ENCODE measurements at places on chromosomes 11 and 22. TPM values are rescaled to one million over a fixed set of nuclear protein-coding genes. Genes with fewer than 3 reads are reported as not detected.

Gene CDCA5
- total RNA-seq = 42.5 TPM

Gene SPTBN2
- 25.8 TPM for total RNA-seq

Gene MMP27
- total RNA-seq = not detected

Gene ANKRD42
- 12.4 TPM for total RNA-seq

Gene PHOX2A
- total RNA-seq = not detected

Gene OR11H1
- not detected for total RNA-seq

Gene MS4A6A
- total RNA-seq = not detected

Gene FADS1
- total RNA-seq = 25.4 TPM

Gene CASP1
- 2.3 TPM for total RNA-seq

Gene TMPRSS4
- not detected for total RNA-seq

Gene OR52B6
- total RNA-seq = not detected

Gene MYO7A
- not detected for total RNA-seq

- no peak for DNase-seq
These were observed 85.5 kb downstream of the CDKN1C start for GRCh38 chr11:2799881-2800654.

- DNase-seq = no peak
These were observed 31.4 kb downstream of the LIMK2 start for GRCh38 chr22:31243339-31244045.

DNA sequence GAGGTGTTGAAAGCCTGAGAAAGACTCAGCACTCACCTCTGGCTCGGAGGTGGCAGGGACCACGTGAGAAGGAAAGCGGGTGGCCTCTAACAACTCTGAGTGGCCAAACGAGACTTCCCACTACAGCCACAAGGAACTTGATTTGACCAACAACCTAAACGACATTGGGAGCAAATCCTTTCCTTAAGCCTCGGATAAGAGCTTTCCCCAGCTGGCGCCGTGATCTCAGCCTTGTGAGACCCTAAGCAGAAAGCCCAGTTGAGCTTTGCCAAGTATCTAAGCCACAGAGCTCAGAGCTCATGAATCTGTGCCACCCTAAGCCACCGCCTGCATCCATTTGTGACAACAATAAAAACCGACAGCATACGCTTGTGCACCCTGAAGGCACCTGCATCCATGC, 636.0 kb downstream of the TBC1D22A start:
- no peak for DNase-seq

GRCh38 chr22:29087012-29087411, 14.2 kb downstream of the KREMEN1 start:
- no peak for DNase-seq

- DNase-seq = no peak
These were observed 34.3 kb downstream of the NCAM1 start for GRCh38 chr11:112995423-112996090.

- DNase-seq = no peak
These were observed 17.8 kb upstream of the GLB1L2 start for GRCh38 chr11:134313821-134314607.

DNA sequence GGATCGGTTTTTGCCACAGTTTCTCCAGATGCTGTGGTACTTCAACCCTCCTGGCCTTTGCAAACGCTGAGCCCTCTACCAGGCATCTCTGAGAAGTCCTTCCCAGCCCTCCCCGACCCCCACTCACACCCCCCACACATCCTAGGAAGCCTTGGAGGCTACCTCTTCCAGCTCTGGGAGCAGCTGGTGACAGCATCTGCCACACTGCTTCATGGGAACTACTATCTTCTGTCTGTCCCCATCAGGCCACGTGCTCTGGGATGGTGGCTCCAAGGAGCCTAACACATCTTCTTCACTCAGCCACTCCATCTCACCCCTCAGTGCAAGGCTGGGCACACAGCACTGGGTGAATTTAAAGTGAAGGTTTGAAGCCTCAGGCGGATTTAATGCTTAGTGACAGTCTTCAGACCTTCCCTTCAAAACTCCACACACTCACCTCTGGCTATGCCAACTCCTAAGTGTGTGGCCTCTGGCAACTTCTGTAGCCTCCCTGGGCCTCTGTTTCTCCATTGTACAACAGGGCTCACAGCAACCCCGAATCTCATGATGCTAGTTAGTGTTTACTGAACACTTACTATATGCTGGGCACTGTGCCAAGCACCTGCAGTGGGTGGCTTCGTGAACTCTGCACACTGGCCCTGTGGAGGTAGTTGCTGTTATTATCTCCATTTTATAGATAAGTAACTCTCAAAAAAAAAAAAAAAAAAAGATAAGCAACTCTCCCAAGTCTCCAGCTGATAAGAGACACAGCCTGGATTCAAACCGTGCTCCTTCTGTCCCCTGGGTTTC, 7.3 kb upstream of the TP53I11 start:
- no peak for DNase-seq

GRCh38 chr11:68872216-68873003, 30.7 kb upstream of the CPT1A start:
- DNase-seq = no peak

GRCh38 chr22:36753916-36754315, 22.0 kb downstream of the IFT27 start:
- DNase-seq = no peak

- DNase-seq = no peak
These were observed 215.6 kb downstream of the DDX10 start for GRCh38 chr11:108880510-108880909.

DNA sequence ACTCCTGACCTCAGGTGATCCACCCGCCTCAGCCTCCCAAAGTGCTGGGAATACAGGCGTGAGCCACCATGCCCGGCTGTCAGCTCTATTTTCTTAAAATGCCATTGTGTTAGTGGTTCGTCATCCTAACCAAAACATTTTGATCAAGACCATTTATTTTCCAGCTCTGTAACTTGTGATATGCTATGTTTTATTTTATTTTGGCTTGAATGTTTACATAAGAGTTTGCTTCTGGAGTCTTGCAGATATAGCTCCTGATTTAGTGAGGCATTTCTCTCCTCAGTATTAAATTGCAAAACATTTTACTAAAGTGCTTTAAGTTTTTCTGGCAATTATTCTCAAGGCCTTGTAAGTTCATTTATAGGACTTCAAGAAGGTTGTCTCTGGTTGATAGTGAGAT, 4.4 kb downstream of the EP300 start:
- DNase-seq = no peak

DNA sequence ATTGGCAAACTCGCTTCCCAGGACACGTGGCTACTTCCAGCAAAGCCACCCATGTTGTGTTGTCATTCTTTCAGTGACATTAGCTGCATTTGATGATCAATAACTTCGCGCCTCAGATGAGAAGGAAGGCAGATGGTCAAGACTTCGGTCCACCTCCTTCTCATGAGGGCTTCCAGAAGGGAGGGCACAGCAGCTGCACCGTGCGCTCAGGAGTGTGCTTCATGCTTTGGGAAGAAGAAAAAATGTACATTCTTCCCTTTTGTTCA, 25.3 kb downstream of the IGLL5 start:
- no peak for DNase-seq

GRCh38 chr11:132037956-132038355, 667.5 kb downstream of the NTM start:
- DNase-seq = no peak

GRCh38 chr11:41534861-41535260, 75.4 kb upstream of the LRRC4C start:
- DNase-seq = no peak

- DNase-seq = no peak
These were observed 25.5 kb downstream of the DDI1 start for GRCh38 chr11:104061853-104062521.

DNA sequence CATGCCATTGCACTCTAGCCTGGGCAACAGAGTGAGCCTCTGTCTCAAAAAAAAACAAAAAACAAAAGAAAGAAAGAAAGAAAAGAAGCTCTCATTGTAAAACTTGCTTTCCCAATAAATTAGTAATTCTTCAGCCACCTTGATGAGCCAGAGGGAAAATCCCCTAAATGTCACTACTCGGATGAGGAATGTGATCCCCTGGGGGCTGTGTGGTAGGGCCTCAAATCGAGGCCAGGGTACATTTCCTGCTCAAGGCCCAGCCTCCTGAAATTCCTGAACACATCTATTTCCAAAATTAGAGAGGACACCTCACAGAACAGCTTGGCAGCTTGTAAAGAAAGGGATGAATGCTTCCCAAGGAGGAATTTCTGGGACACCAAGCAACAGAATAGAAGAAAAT, 147.1 kb upstream of the SESN3 start:
- no peak for DNase-seq

- DNase-seq = no peak
These were observed 151.1 kb upstream of the ISX start for GRCh38 chr22:34914846-34915245.

DNA sequence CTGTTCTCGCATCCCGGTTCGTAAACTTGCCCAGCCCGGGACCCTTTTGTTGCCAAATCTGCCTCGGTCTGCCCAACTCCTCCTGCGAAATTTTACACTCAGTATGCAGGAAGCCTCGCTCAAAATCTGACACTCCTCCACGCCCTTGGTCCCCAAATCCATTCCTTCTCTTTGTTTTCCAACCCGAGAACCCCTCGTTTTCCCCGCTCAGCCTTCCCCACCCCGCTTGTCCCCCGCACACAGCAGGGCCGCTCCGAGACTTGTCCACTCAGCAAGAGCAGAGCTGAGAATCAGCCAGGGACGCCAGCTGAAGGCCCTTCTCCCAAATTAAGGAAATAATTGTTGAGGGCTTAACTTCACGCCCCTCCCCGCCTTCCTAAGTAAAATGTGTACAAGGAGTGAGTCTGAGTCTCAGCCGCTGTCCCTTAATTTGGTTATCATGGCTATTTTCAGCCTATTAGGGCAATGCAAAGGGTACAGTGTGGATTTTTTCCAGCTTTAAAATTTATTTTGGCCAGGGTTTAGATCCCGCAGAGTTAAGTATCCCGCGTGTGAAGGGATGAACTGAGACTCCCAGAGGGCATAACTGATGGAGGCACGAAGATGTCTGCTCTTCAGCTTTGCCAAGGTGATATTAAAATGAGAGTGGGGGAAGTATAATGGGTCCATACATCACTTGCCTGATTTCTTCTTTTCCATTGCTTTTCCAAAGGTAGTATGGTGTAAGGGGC, 581 bp upstream of the FBXO3 start:
- DNase-seq = no peak

GRCh38 chr22:17387356-17387755, 18.1 kb downstream of the CECR2 start:
- DNase-seq = no peak

- no peak for DNase-seq
These were observed 20.9 kb downstream of the KREMEN1 start for GRCh38 chr22:29093501-29094300.

GRCh38 chr22:43377548-43377895, 34.3 kb upstream of the MPPED1 start:
- DNase-seq = peak; percentile 31

DNA sequence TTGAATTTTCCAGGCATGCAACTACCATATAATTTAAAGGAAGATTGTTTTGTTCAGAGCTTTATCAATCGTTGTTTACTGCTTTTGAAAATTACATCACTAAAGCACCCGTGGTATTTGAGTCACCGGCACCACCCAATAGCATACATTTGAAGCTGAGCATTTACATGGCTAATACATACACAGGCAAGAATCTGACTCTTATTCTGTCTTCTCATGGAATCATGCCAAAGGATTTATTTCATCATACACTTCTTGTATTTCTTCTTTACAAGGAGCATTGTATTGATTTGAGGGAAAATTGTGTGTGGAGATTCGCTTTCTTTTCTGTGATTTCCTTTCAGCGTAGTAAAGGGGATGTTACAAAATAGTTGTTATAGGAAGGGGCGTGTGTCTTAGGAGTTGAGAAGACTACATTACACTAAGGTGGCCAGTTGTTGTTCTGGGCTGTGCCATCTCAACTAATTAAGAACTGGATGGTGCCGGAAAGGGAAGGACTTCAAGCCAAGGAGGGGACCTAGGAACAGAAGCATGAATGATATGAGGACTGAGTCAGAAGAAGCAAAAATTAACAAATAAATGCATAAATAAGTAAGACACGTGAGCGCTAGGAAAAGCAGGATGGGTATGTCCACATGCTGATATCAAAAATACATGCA, 12.9 kb upstream of the CD3E start:
- no peak for DNase-seq

DNA sequence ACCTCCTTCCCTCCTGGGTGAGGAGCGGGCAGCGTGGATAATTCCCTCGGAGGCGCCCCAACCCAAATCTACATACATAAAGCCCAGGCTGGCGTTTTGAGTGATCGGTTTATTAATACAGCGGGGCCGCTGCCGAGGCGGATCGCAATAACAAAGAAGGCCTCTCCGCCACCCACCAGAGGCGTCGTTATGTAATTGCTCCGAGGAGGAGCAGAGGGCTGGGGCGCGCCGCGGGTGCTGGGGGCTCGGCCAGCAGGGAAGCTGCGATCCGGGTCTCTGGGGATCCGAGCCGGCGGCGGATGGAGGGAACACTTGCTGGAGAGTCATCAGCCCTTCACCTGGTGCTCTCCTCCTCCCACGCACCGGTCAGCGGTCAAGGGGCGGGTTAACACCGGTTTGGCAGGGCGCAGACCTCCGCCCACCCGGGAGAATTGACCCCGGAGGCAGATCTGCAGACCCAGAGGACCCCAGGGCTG, 6.4 kb upstream of the TP53I11 start:
- DNase-seq = no peak

DNA sequence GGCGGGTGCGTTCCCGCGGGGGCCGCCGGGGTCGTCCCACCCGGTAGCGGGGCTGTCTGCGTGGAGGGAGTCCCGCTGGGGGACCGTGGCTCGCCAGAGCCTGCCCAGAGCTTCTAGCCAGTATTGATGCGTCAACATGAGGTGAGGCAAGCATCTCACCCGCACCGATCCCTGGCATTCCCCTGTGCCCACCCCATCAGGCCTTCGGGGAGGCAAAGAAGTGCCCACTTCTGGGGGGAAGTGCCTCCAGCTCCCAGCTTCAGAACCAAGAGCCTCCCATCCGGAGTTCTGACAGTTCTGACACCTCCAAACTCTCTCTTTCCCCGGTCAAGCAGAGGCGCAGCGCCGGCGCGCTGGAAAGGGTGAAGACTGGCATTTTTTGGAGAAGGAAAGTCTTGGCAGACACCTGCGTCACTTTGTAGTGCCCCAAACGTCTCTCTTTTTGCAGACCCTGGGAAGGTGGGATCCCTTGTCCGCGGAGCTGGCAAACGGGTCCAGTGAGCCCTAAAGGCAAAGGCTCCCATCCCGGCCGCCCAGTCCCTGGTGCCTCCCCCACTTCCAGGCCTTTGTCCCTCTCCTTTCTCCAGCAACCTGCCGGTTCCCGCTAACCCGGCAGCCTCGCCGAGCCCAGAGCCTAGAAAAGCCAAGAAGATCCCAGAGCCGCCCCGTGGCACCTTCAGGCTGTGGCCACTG, 3.2 kb upstream of the PAX6 start:
- DNase-seq = peak; percentile 62

- no peak for DNase-seq
These were observed 34.2 kb upstream of the TSKU start for GRCh38 chr11:76748948-76749347.
